Amniotic epithelial cell (primary cell): ENCODE measurements at places on chromosomes 11 and 22.

- peak; percentile 60 for DNase-seq
These were observed 4.3 kb downstream of the PPM1F start for GRCh38 chr22:21948390-21948789.

DNA sequence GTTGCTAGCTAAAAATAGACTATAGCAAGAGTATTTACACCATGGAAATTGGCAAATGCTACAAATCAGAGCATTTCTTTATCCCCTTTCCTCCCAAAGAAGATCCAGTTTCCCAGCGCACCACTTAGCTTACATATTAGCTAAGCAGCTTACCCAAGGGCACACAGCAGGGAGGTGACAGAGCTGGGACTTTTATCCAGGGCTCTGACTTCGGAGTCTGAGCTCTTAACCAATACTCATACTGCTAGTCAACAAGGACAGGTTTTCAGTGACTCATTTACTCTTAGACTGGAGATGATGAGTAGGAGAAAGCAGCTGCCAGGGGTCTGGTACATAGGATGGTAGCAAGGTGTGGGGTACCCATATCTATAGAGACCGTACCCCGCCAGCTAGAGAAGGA lies 38.4 kb downstream of the NAV2 start:
- no peak for DNase-seq

DNA sequence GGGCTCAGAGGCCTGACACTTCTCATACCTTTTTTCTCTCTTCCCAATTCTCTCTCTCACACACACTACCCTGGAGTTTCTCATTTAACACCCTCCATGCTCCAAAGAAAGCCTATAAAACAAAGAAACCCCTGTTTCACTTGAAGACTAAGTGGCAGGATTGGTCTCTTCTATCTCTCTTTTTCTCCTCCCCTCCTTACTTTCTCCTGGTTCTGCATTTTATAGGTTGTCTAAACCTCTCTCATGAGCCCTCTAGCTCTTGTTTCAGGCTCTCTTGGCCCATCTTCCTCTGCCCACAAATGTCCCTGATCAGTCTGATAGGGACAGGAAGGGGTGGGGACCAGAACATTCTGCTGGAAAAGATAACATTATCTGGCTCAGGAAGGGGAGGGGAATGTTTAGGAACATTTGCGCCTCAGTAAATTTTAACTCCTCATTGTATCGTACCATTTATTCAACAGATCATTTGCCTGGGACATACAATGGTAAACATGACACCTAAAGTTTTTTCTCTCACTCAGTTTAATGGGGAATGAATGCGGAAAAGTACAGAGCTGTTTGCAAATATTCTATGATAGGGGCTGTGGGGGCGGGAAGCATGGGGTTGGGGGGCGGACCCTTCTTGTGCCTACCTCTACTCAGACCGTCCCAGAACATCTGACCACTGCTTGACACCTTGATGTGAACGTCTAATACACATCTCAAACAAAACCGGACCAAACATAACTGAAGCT lies 10.8 kb downstream of the CRYBA4 start:
- no peak for DNase-seq

DNA sequence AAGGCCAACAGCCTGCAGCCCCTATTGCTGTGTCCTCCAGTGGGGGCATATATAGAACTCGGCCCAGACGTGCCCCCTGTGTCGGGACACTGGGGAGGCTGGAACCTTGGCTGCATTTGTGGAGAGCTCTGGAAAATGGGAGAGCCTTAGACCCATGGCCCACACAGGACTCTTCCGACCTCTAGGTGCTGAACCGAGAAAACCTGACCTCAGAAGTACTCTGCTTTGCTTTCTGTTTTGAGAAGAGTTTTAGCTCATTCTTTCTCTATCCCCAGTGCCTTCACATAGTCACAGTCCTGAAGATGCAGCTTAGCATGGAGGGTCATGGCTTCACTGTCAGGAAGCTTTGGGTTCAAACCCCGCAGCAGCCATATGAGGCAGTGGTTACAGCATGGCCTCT lies 271.8 kb upstream of the B3GAT1 start:
- DNase-seq = no peak

DNA sequence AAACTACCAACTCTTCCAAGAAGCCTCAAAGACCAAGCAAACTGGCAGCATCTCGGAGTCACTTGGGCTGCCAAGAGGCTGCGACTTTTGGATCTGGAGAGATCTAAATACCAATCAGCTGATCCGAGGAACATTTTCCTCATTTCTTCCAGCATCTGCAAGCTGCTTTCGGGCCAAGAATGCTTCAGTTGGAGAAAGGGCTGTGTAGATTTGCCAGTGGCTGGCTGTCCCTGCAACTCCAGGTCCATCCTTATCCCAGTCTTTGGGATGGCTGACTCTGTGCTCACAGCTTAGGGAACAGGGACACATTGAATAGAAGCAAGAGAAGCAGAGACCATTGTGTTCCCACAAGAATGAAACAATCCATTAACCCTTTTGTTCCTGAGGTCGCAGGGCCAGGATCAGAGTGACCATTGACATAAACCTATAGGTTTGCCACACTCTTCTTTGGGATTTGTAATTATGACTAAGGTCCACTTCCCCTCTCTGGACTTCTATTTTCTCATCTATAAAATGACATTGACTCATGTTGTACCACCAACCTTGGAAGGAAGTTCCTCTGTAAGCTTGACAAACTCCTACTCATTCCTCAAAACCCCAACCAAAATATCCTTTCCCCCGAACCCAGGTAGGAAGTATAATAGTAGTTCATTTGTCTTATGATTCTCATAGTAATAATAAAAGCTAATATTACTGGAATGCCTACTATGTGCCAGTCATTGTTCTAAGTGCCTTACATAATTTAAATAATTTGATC lies 340.8 kb downstream of the MN1 start:
- no peak for DNase-seq

DNA sequence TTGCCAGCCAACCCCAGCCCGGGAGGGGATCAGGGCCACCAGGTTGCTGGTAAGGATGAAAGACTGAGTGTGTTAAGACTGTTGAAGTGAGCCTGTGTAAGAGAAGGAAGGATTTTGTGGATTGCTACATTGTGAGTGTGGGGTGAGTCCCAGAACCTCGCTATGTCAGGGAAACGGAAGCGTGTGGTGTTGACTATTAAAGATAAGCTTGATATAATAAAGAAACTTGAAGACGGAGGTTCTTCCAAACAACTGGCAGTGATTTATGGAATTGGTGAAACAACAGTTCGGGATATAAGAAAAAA lies 627 bp downstream of the JRKL start:
- DNase-seq = peak; percentile 76

DNA sequence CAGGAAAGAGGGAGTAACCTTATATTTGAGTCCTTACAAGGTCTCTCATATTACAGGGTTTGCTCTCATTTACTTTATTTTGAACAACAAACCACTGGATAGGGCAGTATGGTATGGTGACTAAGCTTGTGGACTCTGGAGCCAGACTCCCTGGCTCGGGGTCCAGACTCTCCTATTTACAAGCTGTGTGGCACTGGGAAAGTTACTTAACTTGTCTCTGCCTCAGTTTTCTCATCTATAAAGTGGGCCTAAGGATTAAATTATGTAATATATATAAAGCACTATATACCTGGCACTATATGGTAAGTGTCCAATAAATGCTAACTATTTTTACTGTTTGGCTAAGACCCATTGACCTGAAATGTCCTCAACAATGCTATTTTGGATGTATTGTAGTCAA lies 1.7 kb upstream of the DCHS1 start:
- no peak for DNase-seq

DNA sequence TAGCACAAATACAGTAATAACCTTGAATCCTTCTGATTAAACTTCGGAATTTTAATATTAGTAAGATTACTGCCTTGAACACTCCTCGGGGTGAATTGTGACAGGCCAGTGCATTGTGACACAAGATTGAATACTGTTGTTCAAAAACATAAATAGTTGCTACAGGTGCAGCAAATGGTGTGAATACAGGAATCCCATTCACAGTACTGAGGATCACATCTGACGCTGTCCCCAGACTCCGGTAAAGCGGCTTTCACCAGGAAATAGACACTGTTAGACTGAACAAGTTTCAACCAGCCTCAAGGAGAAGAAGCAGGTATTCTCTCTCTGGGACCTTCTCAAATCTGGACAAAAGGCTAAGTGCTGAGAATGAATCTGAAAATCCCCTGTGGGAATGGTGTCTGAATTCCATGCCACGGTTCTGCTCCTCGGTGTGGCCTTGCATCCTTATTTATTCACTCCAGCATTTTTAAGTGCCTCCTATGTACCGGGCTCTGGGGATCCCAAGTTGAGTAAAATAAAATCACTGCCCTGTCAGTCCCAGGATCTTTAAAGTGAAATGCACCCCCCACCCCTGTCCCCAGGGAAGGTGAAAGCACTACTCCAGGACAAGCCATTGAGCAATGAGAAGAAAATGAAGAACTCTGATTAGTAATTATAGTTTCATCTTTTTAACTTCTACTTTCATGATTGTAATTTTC lies 3.4 kb downstream of the LGR4 start:
- DNase-seq = no peak

DNA sequence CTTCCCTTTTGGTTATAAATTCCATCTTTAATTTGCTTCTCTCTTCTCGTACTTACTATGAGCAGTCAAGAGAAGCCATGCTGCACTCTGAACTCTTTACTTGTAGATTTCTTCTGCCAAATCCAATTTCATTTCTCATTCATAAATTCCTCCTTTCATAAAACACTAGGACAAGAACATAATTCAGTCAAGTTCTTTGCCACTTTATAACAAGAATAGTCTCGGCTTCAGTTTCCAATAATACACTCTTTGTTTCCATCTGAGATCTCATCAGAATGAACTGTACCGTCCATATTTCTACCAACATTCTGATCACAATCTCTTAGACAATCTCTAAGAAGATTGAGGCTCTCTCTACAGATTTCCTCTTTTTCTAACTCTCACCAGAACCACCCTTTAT lies 25.1 kb downstream of the IZUMO1R start:
- DNase-seq = no peak

DNA sequence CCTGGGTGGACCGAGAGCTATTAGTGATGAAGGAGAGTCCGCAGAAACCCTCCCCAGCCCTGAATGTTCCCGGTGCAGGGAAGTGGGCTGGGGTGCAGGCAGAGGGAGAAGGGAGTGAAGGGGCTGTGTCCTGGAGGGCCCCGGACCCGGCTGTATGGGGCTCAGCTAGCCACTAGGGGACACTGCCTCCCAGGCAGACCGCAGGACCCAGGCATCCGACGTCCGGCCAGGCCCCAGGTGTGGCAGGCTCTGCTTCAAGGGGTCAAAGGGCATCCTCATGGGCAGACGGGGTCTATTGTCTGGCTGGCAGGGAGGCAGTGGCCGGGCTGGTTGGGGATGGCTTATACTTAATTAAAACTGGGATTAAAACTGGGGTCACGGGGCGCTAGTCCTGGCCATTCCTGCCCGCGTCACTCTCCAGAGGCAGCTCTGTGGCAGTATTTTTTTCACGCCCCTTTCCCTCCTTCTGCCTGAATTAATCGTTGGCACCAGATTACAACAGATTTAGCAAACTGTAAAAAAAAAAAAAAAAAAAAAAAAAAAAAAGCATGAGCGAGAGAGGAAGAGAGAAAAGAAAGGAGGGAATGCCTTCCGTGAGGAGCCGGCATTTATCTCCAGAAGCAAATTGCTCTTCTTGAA lies 5.1 kb downstream of the FLRT1 start:
- no peak for DNase-seq

- DNase-seq = peak; percentile 79
These were observed 20.8 kb upstream of the TXNRD2 start for GRCh38 chr22:19962246-19962908.

GRCh38 chr11:109426442-109427240 lies 4.7 kb downstream of the C11orf87 start:
- DNase-seq = peak; percentile 34

GRCh38 chr11:107567739-107568335 lies 2.3 kb upstream of the ALKBH8 start:
- DNase-seq = no peak

GRCh38 chr11:94068764-94069163 lies 47.6 kb downstream of the HEPHL1 start:
- peak; percentile 15 for DNase-seq

- DNase-seq = no peak
These were observed 288.1 kb downstream of the TBC1D22A start for GRCh38 chr22:47050401-47051051.

DNA sequence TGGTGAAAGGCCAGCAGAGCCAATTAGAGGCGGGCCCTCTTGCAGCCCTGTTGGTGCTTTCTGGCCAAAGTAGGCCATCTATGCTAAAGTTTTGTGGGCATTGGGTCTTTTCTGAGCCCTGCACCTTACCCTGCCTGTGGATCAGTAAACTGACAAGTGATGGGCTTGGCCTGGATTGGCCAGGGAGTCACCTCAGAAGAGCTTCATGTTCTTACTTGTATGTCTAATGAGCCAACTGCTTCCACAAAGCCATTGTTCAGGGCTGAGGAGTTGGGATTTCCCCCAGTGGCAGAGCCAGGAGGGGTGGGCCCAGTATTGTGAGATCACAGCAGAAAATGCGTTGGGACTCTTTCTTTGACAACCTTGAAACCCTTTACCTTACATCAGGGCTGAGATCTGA lies 90.4 kb downstream of the CWC15 start:
- no peak for DNase-seq

- no peak for DNase-seq
These were observed 6.3 kb downstream of the OPCML start for GRCh38 chr11:133525976-133526375.

GRCh38 chr11:72088076-72088808 lies 7.6 kb downstream of the LRRC51 start:
- DNase-seq = peak; percentile 53

DNA sequence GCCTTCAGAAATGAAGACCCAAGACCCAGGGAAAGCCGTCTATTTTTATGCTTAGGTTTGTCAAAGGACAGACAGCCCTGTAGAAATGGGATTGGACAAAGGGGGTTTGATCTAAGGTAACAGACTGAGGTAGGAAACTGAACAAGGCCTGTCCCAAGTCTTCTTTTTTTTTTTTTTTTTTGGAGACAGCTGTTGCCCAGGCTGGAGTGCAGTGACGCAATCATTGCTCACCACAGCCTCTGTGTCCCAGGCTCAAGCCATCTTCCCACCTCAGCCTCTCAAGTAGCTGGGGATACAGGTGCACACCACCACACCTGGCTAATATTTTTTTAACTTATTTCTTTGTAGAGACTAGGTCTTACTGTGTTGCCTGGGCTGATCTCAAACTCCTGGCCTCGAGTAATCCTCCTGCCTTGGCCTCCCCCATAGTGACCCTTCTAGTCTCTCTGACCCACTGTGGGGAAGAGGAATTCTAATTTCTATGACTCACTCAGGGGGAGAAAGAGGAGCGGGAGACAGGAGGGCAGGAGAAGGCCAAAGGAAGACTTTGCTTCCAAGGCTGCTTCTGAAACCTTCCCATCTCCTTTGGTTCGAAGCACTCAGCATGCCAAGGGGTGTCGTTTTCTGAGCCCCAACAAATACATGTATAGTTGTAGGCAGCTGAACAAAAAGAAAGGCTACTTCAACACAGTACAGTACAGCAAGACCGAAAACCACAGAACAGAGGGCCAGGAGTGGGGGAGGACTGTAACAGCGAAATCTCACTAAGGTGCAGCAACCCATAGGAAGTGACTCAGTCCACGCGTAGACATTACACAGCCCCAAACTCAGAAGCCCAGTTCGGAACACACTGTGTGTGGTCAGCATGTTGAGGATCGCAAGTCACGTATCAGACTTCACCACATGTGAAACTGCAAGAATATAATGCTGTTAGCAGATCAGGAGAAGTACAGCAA lies 872 bp downstream of the TMA7B start:
- DNase-seq = peak; percentile 99
